ENCODE measurements at places on chromosomes 2 and 18.

DNA sequence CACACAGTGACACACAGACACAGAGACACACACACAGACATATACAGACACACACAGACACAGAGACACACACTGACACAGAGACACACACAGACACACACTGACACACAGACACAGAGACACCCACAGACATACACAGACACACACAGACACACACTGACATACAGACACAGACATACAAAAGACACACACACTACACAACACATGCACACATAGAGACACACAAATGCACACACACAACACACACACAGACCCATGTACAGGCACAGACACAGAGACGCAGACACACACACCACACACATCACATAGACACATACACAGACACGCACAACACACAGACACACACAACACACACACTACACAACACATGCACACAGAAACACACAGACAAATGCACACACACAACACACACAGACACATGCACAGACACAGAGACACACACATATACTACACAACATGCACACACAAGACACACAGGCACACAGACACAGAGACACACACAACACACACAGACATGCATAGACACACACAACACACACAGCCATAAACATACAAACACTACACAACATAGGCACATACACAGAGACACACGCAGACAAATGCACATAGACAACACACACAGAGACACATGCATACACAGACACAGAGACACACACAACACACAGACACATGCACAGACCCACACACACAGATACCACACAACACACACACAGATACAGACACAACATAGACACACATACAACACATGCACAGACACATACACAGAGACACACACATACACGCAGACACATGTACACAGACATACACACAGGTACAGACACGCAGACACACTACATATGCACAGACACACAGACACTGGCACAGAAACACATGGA, 120.5 kb downstream of the BCL2 start:
- peaks cover 23% of the 10 kb centered on the region for H3K4me1 ChIP-seq
- H3K4me3 ChIP-seq = no peak overlapping the region
- no peak for DNase-seq
- H3K36me3 ChIP-seq = peaks cover 11% of the 10 kb centered on the region

GRCh38 chr2:220005362-220005761, 377.9 kb downstream of the SLC4A3 start:
- H3K4me3 ChIP-seq = no peak overlapping the region
- no peak for DNase-seq
- H3K4me1 ChIP-seq = no peaks in the 10 kb centered on the region
- H3K36me3 ChIP-seq = no peaks in the 10 kb centered on the region

- H3K36me3 ChIP-seq = no peaks in the 10 kb centered on the region
- peaks cover 32% of the 10 kb centered on the region for H3K4me1 ChIP-seq
- no peak overlapping the region for H3K27ac ChIP-seq
- peaks cover 6% of the 10 kb centered on the region for H3K27me3 ChIP-seq
- H3K4me3 ChIP-seq = no peak overlapping the region
These were observed 47.5 kb upstream of the HNRNPA3 start for GRCh38 chr2:177165061-177165583.

GRCh38 chr2:88095022-88095421, 27.4 kb downstream of the SMYD1 start:
- DNase-seq = no peak
- H3K27me3 ChIP-seq = no peaks in the 10 kb centered on the region
- H3K27ac ChIP-seq = no peak overlapping the region

GRCh38 chr18:26874283-26874682, 8.8 kb upstream of the AQP4 start:
- no peak overlapping the region for H3K4me3 ChIP-seq
- no peak for DNase-seq
- no peaks in the 10 kb centered on the region for H3K27me3 ChIP-seq
- H3K36me3 ChIP-seq = no peaks in the 10 kb centered on the region
- H3K27ac ChIP-seq = no peak overlapping the region

DNA sequence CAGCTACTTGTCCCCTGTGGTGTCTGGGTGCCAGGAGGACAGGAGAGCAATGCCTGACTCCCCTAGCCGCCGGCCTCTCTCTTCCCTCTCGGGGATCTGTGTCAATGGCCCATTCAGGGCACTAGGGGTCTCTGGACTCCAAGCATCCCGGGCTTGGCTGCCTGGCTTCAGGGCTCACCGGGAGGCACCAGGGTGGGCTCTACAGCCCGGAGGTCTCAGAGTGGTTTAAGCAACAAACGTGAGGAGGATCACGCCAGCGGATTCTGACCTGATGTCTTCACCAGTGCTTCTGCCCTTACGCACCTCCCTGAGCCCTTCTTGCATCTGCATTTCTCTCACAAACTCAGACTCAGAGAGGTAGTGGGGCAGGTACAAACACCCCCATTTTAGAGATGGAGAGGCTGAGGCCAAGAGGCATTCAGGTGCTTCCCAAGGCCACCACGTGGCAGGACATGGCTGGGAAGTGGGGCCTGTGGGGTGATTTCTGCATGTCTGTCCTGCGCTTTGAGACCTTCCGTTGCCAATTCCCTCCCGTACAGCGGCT, 243.0 kb downstream of the CELF4 start:
- no peak for DNase-seq
- no peaks in the 10 kb centered on the region for H3K4me1 ChIP-seq
- no peak overlapping the region for H3K4me3 ChIP-seq
- no peaks in the 10 kb centered on the region for H3K36me3 ChIP-seq
- no peak overlapping the region for H3K27ac ChIP-seq

DNA sequence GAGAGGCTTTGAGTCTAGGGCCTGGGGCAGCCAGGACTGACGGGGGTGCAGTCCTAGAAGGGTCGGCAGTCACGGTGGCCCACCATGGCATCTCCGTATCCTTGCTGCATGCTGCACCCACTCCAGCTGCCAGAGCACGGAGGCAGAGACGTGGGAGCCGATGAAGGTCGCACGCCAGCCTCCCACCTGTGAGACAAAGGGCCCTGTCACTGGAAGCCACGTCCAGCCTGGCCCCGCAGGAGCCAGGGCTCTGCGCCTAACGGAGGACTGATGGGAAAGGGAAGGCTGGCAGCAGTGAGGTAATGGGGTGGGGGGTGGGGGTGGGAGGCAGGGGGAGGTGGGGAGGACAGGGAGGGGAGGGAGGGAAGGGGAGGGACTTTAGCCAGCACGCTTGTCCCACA, 21.9 kb downstream of the ITM2C start:
- no peak overlapping the region for H3K27ac ChIP-seq
- no peaks in the 10 kb centered on the region for H3K36me3 ChIP-seq
- H3K4me1 ChIP-seq = no peaks in the 10 kb centered on the region
- H3K27me3 ChIP-seq = peaks cover 30% of the 10 kb centered on the region
- no peak for DNase-seq
- H3K4me3 ChIP-seq = no peak overlapping the region

DNA sequence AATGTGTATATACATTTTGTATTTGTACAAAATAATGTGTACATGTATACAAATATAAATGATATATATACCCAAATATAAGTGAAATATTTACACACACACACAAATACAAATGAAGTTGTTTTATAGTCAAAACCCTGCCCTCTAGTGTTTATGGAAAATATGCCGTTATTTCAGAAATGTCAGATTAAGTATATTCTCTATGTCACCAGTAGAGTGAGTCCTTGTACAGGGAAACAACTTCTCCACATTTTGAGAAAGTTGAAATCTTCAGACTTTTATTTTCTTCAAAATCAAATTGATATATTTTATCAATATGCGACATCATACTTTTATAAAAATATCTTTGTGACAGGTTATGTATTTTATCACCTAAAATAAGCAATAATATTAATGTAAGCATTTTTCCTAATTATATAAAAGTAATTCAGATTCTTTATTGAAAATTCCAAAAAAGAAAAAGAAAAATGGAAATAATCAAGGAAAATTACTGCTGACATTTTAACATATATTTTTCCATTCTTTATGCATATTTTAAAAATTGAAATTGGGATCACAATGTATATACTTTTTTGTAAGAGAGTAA, 22.4 kb downstream of the ARL6IP6 start:
- DNase-seq = no peak
- H3K27ac ChIP-seq = no peak overlapping the region
- H3K27me3 ChIP-seq = no peaks in the 10 kb centered on the region
- peaks cover 41% of the 10 kb centered on the region for H3K36me3 ChIP-seq

- H3K4me3 ChIP-seq = no peak overlapping the region
- H3K36me3 ChIP-seq = no peaks in the 10 kb centered on the region
- H3K4me1 ChIP-seq = no peaks in the 10 kb centered on the region
- no peak overlapping the region for H3K27ac ChIP-seq
- peaks cover 8% of the 10 kb centered on the region for H3K27me3 ChIP-seq
These were observed 41.4 kb upstream of the RBMS1 start for GRCh38 chr2:160534996-160535395.

DNA sequence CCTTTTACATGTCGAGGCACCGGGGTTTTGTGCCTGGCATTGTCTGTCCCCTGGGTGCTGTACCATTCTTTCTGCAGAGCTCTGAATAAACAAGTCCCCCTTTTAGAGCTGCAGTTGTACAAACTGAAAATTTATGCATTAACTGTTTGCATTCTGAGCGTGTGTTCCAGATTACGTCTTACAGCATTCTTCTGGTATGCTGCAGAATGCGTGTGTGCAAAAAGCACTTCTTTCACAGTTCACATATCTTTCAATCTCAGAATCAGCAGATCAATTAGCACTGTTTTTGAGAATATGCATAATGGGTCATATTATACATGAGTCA, 27.5 kb downstream of the MEIS1 start:
- H3K27ac ChIP-seq = no peak overlapping the region
- DNase-seq = no peak
- H3K4me3 ChIP-seq = no peak overlapping the region
- no peaks in the 10 kb centered on the region for H3K36me3 ChIP-seq
- H3K27me3 ChIP-seq = no peaks in the 10 kb centered on the region
- H3K4me1 ChIP-seq = no peaks in the 10 kb centered on the region

DNA sequence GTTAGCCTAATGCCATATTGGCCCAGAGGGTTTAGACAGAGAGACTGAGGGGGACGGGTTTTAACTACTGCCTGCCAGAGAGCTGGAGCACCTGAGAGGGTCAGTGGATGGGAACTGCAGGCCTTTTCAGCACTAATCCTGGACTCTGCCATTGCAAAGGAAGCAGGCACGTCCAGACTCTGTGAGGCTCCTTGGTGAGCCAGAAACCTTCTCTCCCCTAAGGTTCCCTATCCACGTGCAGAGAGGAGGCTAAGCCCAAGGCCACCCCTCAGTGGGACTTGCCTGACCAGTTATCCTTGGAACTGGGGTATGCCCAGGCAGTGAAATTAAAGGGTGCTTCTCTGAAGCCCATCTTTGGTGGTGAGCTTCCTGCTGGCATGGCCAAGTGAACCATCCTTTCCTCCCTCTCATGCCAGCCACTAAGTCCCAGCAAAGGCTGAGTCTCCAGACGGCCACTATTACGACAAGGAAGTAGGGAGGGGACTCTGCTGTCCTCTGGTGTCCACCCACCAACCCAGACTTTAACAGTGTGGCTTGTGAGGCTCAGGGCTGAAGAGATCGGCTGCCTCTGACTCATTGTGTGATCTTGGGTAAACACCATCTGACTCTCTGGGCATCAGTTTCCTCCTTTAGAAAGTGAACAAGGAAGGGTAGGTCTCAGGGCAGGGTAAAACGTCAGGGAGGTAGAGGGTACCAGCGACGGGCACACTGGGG, 3.9 kb upstream of the MLPH start:
- no peak overlapping the region for H3K4me3 ChIP-seq
- no peak for DNase-seq
- peaks cover 62% of the 10 kb centered on the region for H3K27me3 ChIP-seq
- H3K36me3 ChIP-seq = no peaks in the 10 kb centered on the region
- H3K4me1 ChIP-seq = no peaks in the 10 kb centered on the region

GRCh38 chr2:67997903-67998302, 64.9 kb downstream of the C1D start:
- H3K27ac ChIP-seq = no peak overlapping the region
- H3K4me1 ChIP-seq = no peaks in the 10 kb centered on the region
- H3K27me3 ChIP-seq = no peaks in the 10 kb centered on the region

DNA sequence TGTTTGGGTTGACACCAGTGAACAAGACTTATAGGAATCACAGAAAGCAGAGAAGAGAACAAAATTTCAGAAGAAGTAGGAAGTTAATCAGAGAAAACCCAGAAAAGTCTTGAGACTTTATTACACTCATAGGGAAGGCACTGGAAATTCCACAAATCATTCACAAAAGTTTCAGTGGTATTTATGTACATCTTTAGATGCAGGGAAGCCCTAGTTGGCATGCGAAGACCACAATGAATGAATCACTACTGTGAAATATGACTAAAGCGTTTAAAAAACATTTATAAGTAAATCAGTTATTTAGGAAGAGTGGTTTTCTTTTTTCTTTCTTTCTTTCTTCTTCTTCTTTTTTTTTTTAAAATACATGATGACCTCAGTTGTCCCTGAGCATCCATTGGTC, 105.1 kb downstream of the NUP35 start:
- H3K4me1 ChIP-seq = peaks cover 5% of the 10 kb centered on the region
- no peak overlapping the region for H3K4me3 ChIP-seq
- peaks cover 5% of the 10 kb centered on the region for H3K36me3 ChIP-seq
- peak overlapping the region; percentile 53 for H3K27ac ChIP-seq
- no peak for DNase-seq

- no peak overlapping the region for H3K4me3 ChIP-seq
- H3K4me1 ChIP-seq = peaks cover 27% of the 10 kb centered on the region
- DNase-seq = no peak
- peaks cover 6% of the 10 kb centered on the region for H3K36me3 ChIP-seq
- no peak overlapping the region for H3K27ac ChIP-seq
These were observed 64.1 kb downstream of the PTPN4 start for GRCh38 chr2:119823734-119824334.

DNA sequence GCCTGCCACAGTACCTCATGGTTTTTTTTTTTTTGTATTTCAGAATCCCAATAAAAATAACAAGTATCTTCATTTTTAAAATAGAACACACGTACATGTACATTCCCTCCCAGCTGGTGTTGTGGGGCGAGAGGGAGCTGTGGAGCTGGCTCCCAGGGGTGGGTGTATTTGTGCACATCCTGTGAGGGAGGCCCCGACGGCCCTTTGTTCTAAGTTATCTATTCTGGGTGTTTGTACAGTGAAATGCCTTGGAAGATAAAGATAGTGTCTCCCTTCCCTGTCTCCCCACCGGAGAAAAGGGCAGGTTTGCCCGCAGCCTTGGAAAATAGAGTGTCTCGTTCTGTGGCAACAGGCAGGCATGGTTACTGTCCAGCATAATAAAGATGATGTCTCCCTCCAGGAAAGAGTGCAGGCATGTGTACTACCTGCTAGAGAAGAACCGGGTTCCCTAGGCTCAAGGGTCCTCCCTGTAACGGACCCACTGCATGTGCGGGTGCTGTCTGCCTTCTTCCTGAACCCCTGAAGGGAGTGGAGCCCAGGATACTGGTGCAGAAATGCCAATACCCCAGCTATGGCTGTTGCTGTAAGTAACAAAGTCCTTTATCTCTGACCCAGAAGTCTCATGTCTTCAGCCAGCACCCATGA, 12.1 kb upstream of the ALLC start:
- H3K4me1 ChIP-seq = peaks cover 2% of the 10 kb centered on the region
- DNase-seq = no peak
- H3K4me3 ChIP-seq = no peak overlapping the region

Data from activated T-helper 2 cell treated with anti-CD3 and anti-CD28 coated beads, Interferon-gamma antibody, Interleukin-2, Interleukin-4, amounts not matched to agents 10 μg/mL and 5 μg/mL and 100 μg/mL, durations not matched to agents 14 hours and 24 hours and 36 hours (primary cell).